Kidney (tissue), 22 donors: ENCODE measurements at places on chromosomes 7 and 10. TPM values are rescaled to one million over a fixed set of nuclear protein-coding genes. Genes with fewer than 3 reads are reported as not detected.

GRCh38 chr7:95476072-95476847 is 9.5 kb upstream of the ASB4 start:
- DNase-seq: no peak

GRCh38 chr10:104045151-104046089 is 40.3 kb downstream of the COL17A1 start:
- peak; percentile 77 for DNase-seq

DNA sequence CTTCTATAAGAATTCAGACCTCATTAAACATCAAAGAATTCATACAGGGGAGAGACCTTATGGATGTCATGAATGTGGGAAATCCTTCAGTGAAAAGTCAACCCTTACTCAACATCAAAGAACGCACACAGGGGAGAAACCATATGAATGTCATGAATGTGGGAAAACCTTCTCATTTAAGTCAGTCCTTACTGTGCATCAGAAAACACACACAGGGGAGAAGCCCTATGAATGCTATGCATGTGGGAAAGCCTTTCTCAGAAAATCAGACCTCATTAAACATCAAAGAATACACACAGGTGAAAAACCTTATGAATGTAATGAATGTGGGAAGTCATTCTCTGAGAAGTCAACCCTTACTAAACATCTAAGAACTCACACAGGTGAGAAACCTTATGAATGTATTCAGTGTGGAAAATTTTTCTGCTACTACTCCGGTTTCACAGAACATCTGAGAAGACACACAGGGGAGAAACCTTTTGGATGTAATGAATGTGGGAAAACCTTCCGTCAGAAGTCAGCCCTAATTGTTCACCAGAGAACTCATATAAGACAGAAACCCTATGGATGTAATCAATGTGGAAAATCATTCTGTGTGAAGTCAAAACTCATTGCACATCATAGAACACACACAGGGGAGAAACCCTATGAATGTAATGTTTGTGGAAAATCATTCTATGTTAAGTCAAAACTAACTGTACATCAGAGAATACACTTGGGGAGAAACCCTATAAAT is 24.1 kb downstream of the ZNF37A start:
- DNase-seq: peak; percentile 1

- DNase-seq: no peak
Observed at GRCh38 chr7:131210618-131211017, 117.1 kb upstream of the MKLN1 start.

GRCh38 chr7:134777908-134778580 is 1.4 kb upstream of the CALD1 start:
- DNase-seq: no peak

GRCh38 chr10:108970016-108970415 is 953.3 kb downstream of the XPNPEP1 start:
- DNase-seq: peak; percentile 41

GRCh38 chr7:145030754-145031153 is 194.9 kb upstream of the TPK1 start:
- DNase-seq: no peak

DNA sequence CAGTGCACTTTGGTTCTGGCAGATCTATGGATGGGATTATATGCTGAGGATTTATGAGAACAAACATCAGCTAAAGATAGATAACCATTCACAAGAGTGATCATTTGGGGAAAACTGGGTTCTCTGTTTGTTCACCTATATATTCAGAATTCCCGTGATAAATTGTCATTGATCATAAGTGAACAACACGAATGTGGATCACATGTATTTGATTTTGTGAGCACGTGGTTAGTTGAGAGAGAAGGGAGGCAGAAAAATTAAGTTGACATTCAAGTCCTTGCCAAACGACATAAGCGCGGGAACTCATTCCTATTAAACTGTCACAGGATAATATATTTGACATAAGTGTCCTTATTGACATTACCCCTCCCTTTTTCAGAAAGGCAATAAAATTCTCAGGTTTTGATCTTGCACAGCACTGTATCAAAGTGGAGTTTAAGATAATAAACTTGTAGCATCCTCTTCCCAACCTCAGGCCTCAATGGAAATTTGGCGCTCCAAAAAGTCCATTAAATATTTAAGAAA is 64.9 kb upstream of the MYO3A start:
- no peak for DNase-seq

DNA sequence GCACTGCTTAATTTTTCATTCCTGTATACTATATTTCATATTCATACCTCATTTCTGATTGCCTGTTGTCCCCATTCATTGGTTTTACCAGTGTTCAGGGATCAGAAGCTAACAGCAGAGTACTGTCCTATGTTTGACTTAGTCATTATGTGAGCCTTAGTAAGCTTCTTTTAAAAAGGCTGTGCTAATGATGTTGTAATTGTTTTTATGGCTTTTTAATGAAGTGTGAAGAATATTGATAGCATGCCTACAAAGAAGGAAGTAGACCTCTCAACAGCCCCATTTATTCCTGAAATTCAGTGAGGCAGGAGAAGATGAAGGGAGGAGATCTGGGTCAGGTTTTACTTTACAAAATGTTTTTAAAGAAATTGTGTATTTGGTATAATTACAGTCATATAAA is 61.7 kb downstream of the AGK start:
- DNase-seq: no peak

DNA sequence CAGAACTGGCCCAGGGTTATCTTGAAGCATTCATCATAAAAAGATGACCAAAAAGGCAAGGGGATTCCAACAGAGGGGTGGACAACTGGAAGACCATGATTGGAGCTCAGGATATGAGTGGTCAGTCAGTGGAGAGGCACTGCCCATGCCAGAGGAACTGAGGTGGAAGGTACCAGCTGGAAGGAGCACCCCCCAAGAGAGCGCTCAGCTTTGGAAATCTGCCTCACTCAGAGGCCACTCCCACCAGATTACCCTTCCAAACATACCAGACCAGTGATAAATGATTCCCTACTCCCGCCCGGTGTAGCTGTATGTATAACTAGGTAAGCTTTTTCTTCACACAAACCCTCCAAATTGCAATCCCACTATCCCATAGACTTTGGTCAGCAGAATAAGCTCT is 257.0 kb upstream of the SLC26A5 start:
- peak; percentile 10 for DNase-seq

DNA sequence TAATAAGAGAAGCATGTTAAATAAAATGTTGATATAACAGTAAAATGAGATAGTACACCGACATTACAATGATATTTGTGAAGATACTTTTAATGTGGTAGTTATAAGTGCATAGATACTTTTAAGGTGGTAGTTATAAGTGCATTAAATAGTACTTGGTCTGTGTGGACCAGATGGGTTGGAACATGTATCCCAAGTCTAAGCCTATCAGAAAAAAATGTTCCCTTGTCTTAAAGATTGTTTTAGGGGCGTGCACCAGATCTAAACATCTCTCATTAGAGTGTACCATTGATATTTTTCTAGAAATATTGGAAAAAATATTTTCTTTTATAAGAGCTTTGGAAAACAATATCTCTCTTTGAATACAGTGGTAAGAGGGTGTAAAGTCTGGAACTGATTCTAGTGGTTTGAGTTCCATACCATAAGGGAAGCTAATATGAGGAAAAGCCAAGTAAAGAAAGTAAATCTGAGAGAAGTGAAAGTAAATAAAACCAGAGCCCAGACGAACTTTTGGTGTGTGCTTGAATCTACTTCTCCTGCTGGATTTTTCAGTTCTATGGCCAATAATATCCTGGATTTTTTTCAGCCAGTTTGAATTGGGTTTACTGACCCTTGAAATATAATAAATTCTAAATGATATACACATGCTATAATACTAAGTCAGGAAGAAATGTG is 175.3 kb downstream of the MBL2 start:
- peak; percentile 12 for DNase-seq

GRCh38 chr10:7211857-7212577 is 198.8 kb downstream of the SFMBT2 start:
- no peak for DNase-seq

DNA sequence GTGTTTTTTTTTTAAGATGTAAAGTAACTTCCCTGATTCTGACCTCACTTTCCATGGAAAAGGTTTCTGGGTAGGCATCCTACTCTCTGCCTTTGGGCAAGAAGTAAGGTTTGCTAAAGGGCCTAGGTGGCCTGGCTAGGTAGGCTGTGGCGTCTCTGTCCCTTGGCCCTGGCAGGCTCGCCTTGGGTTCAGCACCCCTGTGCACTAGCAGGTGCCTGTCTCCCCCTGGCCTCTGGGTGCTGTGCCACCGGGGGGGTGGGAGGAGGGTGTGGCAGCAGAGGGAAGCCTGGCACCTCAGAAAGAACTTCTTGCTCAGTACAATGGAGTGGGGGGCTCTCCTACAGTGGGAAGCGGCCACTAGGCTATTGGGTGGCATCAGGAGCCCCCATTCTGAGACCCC is 14.0 kb downstream of the TECPR1 start:
- DNase-seq: no peak

DNA sequence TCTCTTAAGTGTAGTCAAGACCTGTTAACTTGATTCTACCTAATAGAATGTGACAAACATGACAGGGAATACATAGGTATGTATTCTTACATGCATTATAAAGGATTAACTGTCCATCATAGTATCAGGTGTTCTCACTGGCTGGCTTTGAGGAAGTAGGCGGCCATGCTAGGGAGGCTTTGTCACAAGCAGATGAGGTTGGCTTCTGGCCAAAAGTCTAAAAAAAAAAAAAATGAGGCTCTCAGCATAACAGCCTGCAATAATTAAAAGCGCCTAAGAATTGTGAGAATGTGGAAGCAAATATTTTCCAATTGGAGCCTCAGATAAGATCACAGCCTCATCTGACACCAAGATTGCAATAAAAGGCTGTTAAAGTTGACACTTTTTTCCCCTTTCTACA is 1256.8 kb upstream of the SORCS1 start:
- no peak for DNase-seq

- no peak for DNase-seq
Observed at GRCh38 chr10:2874963-2875362, 192.4 kb upstream of the PFKP start.

- DNase-seq: no peak
Observed at GRCh38 chr7:31986878-31987518, 83.2 kb downstream of the PDE1C start.

- DNase-seq: no peak
Observed at GRCh38 chr7:45387837-45388236, 186.3 kb upstream of the ADCY1 start.

DNA sequence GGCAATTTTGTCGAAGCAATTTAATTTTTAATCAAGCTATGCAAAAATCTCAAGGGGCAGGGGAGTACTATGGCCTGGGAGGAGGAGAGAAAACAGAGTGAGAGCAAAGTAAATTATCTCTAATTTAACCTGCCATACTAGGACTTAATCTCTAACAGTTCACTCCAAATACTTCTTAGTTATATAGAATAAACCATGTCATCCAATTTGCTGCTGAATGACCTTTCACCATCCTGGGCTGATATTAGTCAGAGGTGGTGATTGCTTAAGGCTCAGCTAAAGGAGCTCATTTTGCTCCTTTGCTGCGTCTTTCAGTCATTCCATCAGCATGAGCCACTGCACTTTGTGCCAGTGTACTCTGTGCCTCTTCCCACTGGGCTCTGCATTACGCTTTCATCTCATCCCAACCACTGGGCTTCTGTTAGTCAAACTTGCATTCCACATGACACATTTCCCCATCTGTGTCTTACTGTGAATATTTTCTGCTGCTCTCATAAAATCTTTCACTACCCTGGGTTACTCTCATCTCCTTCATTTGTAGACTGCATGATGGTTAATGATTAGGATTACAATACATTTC is 84.3 kb downstream of the CD36 start:
- no peak for DNase-seq

DNA sequence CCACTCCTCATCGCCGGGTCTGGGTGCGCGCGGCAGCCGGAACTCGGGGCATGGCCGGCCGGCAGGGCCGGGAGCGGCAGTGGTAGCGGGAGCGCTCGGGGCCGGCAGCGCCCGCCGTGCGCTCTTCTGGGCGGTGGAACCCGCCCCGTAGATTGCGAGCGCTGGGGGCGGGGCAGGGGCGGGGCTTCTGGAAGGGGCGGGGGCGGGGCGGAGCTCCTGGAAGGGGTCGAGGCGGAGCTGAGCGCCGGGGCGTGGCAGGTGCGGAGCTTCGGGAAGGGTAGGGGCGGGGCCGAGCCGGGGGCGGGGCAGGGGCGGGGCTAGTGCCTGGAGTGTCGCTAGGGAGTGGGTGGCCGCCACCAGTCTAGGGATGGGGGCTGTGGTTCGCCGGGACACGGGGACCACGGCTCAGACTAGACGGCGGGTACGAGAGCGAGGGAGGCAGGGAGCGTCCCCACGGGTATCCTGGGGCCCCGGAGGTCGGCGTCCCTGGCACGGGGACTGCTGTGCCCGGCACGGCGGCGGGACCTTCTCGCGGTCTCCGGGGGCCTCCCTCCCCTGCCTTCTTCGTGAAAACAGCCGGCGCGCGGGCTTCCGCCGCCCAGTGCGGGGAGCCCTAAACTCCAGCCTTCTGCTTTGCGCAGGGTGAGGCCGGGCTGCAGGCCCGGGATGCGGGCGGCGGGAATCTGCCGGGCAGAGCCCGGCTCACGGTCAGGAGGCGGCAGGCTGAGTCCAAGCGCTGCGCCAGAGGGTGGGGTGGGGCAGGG is at the start of gene STK32C:
TSS of gene STK32C (minus strand) at position 128 of the 764 bp plus-strand sequence. CDS start at position 11, 117 bp downstream.
- peak; percentile 99 for DNase-seq

GRCh38 chr7:25105911-25106310 is 19.1 kb downstream of the CYCS start:
- DNase-seq: no peak

Gene SPDYE5
- not detected for polyA plus RNA-seq

Gene HTR5A
- polyA plus RNA-seq: not detected

Gene SERPINE1
- polyA plus RNA-seq: 3.5 TPM

Gene ADAM12
- polyA plus RNA-seq: 0.26 TPM

Gene ANKRD30A
- not detected for polyA plus RNA-seq

Gene PRPS1L1
- not detected for polyA plus RNA-seq

Gene NPS
- not detected for polyA plus RNA-seq

Gene HYAL4
- 0.24 TPM for polyA plus RNA-seq

Gene DENND11
- polyA plus RNA-seq: 6.1 TPM
